ENCODE measurements at places on chromosomes 11 and 22.

- no peak for DNase-seq
- H3K36me3 ChIP-seq: peaks cover 19% of the 10 kb centered on the region
- H3K4me1 ChIP-seq: no peaks in the 10 kb centered on the region
- H3K27ac ChIP-seq: no peak overlapping the region
- H3K27me3 ChIP-seq: no peaks in the 10 kb centered on the region
Observed at GRCh38 chr11:18308242-18308641, 13.7 kb downstream of the HPS5 start.

GRCh38 chr11:9758637-9759518 lies 95.0 kb downstream of the SWAP70 start:
- H3K4me3 ChIP-seq: peak overlapping the region; percentile 65
- H3K36me3 ChIP-seq: no peaks in the 10 kb centered on the region
- no peaks in the 10 kb centered on the region for H3K27me3 ChIP-seq
- peak; percentile 87 for DNase-seq
- H3K4me1 ChIP-seq: peaks cover 38% of the 10 kb centered on the region
- peak overlapping the region; percentile 94 for H3K27ac ChIP-seq

GRCh38 chr22:48342732-48343131 lies 1484.9 kb downstream of the BRD1 start:
- no peak overlapping the region for H3K4me3 ChIP-seq
- H3K27ac ChIP-seq: no peak overlapping the region
- H3K4me1 ChIP-seq: peaks cover 12% of the 10 kb centered on the region

- H3K4me3 ChIP-seq: no peak overlapping the region
- H3K4me1 ChIP-seq: peaks cover 12% of the 10 kb centered on the region
- no peak overlapping the region for H3K27ac ChIP-seq
- no peaks in the 10 kb centered on the region for H3K36me3 ChIP-seq
- DNase-seq: no peak
Observed at GRCh38 chr11:121667836-121668235, 215.1 kb upstream of the SORL1-AS1 start.

GRCh38 chr11:123450623-123451022 lies 20.6 kb downstream of the GRAMD1B start:
- peaks cover 8% of the 10 kb centered on the region for H3K4me1 ChIP-seq
- no peak overlapping the region for H3K4me3 ChIP-seq
- H3K27me3 ChIP-seq: no peaks in the 10 kb centered on the region
- DNase-seq: no peak

GRCh38 chr22:38607680-38608079 lies 37.7 kb upstream of the DMC1 start:
- no peak overlapping the region for H3K27ac ChIP-seq
- H3K27me3 ChIP-seq: no peaks in the 10 kb centered on the region
- no peak overlapping the region for H3K4me3 ChIP-seq

- peaks cover 10% of the 10 kb centered on the region for H3K4me1 ChIP-seq
- H3K27me3 ChIP-seq: no peaks in the 10 kb centered on the region
- H3K36me3 ChIP-seq: peaks cover 7% of the 10 kb centered on the region
- no peak overlapping the region for H3K4me3 ChIP-seq
Observed at GRCh38 chr11:19951558-19952115, 208.6 kb downstream of the DBX1 start.

- no peaks in the 10 kb centered on the region for H3K27me3 ChIP-seq
- H3K4me3 ChIP-seq: no peak overlapping the region
- peaks cover 29% of the 10 kb centered on the region for H3K36me3 ChIP-seq
- peaks cover 73% of the 10 kb centered on the region for H3K4me1 ChIP-seq
Observed at GRCh38 chr11:118911880-118912741, 13.6 kb downstream of the BCL9L start.

- no peaks in the 10 kb centered on the region for H3K36me3 ChIP-seq
- no peak overlapping the region for H3K27ac ChIP-seq
- H3K4me1 ChIP-seq: no peaks in the 10 kb centered on the region
- DNase-seq: no peak
- no peaks in the 10 kb centered on the region for H3K27me3 ChIP-seq
- no peak overlapping the region for H3K4me3 ChIP-seq
Observed at GRCh38 chr11:119578521-119579191, 150.3 kb downstream of the NECTIN1 start.

GRCh38 chr11:29214833-29215232 lies 802.0 kb downstream of the KCNA4 start:
- no peak overlapping the region for H3K4me3 ChIP-seq
- H3K27me3 ChIP-seq: no peaks in the 10 kb centered on the region
- peak; percentile 23 for DNase-seq
- no peak overlapping the region for H3K27ac ChIP-seq
- H3K36me3 ChIP-seq: no peaks in the 10 kb centered on the region
- H3K4me1 ChIP-seq: no peaks in the 10 kb centered on the region

DNA sequence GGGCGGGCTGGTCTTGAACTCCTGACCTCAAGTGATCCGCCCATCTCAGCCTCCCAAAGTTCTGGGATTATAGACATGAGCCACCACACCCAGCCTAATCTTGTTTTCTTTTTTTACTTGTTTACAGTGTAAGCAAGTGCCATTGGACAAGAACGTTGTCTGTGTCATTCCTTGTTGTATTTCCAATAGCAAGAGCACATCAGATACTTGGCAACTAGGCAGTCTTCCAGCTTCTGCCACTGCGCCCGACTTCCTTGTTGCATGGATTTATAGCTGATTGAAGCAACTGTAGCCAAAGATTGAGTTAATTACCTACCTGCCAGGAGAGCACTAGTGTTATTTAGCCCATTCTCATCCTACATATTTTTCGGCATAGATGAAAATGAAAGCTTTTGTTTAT lies 3.1 kb upstream of the SGSM3 start:
- peaks cover 35% of the 10 kb centered on the region for H3K36me3 ChIP-seq
- no peaks in the 10 kb centered on the region for H3K27me3 ChIP-seq
- no peak for DNase-seq

- H3K27me3 ChIP-seq: no peaks in the 10 kb centered on the region
- H3K36me3 ChIP-seq: no peaks in the 10 kb centered on the region
- no peaks in the 10 kb centered on the region for H3K4me1 ChIP-seq
- no peak overlapping the region for H3K27ac ChIP-seq
- no peak for DNase-seq
- H3K4me3 ChIP-seq: no peak overlapping the region
Observed at GRCh38 chr11:19551457-19551856, 161.2 kb upstream of the NAV2 start.

GRCh38 chr11:7899418-7899817 lies 31.6 kb downstream of the OR10A6 start:
- peak; percentile 13 for DNase-seq
- H3K27ac ChIP-seq: no peak overlapping the region
- H3K4me1 ChIP-seq: peaks cover under 1% of the 10 kb centered on the region
- no peak overlapping the region for H3K4me3 ChIP-seq

DNA sequence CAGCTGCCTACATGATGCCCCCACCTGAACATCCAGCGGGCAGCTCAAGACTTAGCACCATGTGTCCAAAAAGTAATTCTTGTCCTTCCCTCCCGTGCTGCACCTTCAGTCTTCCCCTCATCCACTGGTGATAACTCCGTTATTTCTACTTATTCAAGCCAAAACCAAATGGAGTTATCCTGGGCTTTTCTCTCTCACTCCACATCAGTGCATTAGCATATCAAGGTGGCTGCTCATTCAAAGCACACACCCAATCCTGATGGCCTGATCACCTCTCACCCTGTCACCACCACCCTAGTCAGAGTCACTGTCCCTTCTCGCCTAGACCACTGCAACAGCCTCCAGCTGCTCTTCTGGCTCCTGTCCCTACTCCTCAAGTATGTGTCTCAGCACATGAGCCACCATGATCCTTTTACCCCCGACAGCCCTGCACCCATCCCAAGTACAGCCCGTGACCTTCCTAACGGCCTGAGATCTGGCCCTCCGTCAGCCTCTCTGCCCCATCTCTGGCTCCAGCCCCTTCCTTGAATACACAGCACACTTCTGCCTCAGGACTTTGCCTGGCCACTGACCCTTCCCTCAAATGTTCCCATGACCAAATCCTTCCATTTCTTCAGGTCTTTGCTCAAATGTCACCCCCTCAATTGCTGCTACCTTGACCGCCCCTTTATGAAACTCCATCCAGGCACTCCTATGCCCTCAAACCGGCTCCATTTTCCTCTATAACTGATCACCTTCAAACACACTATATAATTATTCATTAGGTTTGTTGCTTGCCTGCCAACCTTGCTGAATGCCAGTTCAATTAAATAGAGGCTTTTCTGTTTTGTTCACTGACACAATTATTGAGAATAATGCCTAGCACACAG lies 19.7 kb upstream of the SLC25A1 start:
- no peak for DNase-seq
- H3K4me1 ChIP-seq: no peaks in the 10 kb centered on the region
- no peaks in the 10 kb centered on the region for H3K27me3 ChIP-seq

- no peak for DNase-seq
- H3K27ac ChIP-seq: no peak overlapping the region
- H3K4me3 ChIP-seq: no peak overlapping the region
- H3K36me3 ChIP-seq: no peaks in the 10 kb centered on the region
- peaks cover 8% of the 10 kb centered on the region for H3K4me1 ChIP-seq
- no peaks in the 10 kb centered on the region for H3K27me3 ChIP-seq
Observed at GRCh38 chr11:114138411-114138810, 78.9 kb downstream of the ZBTB16 start.

Measured in trophoblast cell (in vitro differentiated cells and primary cell).